Spinal cord (tissue), 10 donors: ENCODE measurements at places on chromosomes 2 and 18. TPM values are rescaled to one million over a fixed set of nuclear protein-coding genes. Genes with fewer than 3 reads are reported as not detected.

DNA sequence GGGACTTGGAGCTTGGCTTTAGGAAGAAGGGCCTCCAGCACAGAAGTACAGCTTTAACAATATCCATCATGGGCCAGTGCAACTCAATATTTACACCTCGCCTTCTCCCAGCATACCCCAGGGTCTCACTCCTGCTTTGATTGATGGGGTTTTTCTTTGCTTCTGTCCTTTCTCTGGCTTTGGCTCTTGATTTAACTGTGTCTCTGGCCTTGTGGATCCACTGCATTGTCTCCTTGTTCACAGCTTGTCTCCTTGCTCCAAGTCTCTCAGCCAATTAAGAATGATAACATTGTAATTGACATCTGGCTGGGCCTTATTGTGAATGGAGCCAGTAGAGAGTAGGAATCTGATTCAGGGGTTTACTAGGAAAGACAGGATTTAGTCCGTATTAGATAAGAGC lies 1019.5 kb downstream of the TMEM182 start:
- H3K36me3 ChIP-seq: no peaks in the 10 kb centered on the region
- no peak overlapping the region for H3K4me3 ChIP-seq
- no peaks in the 10 kb centered on the region for H3K4me1 ChIP-seq

CIB4 gene
- not detected for polyA plus RNA-seq

GRCh38 chr2:109174214-109174613 lies 45.2 kb downstream of the SH3RF3 start:
- peak overlapping the region; percentile 62 for H3K27ac ChIP-seq
- no peak overlapping the region for H3K4me3 ChIP-seq
- DNase-seq: no peak
- peaks cover 40% of the 10 kb centered on the region for H3K4me1 ChIP-seq
- no peaks in the 10 kb centered on the region for H3K36me3 ChIP-seq

GRCh38 chr2:118991554-118991953 lies 49.6 kb downstream of the MARCO start:
- no peaks in the 10 kb centered on the region for H3K36me3 ChIP-seq
- no peaks in the 10 kb centered on the region for H3K27me3 ChIP-seq
- H3K27ac ChIP-seq: no peak overlapping the region

GRCh38 chr18:3448838-3449511 lies 997 bp upstream of the TGIF1 start:
- H3K4me3 ChIP-seq: peak overlapping the region; percentile 95
- DNase-seq: no peak
- H3K4me1 ChIP-seq: peaks cover 50% of the 10 kb centered on the region
- no peaks in the 10 kb centered on the region for H3K36me3 ChIP-seq
